Stimulated activated CD4-positive, alpha-beta T cell treated with anti-CD3 and anti-CD28 coated beads, Interleukin-1b, Interleukin-23, amount 100 ng/mL, for 1 hour (primary cell): ENCODE measurements at places on chromosomes 5 and 9.

DNA sequence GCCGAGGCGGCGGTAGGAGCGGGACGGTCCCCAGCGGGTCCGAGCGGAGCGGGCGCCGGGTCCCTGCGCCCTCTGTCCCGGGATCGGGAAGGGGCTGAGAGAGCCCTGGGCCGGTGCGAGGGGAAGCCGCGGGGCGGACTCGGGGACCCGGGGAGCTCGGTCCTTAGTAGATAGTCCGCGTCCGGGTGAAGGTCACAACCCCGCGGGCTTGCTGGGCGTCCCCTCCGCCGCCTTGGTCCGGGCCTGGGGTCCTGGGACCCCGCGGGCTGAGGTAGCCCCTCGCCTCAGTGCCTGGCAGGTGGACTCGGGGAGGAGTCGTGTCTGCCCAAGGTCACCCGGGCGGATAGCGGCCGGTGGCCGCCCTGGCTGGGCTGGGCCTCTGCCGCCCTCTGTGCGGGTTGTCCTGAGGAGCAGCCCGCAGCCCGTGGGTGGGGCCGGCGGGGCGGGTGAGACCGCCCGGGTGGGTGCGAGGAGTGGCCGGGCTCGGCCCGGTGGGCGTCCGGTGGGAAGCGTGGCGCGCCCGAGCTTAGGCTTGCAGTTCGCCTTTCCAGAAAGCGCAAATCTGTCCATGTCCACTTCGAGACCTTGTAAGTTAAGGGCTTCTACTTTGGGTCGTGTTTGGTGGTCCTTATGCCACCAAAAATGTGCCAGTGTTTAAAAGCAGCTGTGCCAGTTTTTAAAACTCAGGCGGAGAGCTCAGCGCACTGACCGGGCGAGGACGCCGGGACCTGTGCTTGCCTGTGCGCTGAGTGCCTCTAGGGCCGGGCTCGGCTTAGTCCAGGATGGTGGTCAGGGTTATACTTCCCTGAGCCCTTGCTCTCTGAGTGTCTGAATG is 554 bp downstream of the SDHA start:
- no peak for DNase-seq

GRCh38 chr9:112731971-112732370 is 14.1 kb upstream of the INIP start:
- no peak for DNase-seq

DNA sequence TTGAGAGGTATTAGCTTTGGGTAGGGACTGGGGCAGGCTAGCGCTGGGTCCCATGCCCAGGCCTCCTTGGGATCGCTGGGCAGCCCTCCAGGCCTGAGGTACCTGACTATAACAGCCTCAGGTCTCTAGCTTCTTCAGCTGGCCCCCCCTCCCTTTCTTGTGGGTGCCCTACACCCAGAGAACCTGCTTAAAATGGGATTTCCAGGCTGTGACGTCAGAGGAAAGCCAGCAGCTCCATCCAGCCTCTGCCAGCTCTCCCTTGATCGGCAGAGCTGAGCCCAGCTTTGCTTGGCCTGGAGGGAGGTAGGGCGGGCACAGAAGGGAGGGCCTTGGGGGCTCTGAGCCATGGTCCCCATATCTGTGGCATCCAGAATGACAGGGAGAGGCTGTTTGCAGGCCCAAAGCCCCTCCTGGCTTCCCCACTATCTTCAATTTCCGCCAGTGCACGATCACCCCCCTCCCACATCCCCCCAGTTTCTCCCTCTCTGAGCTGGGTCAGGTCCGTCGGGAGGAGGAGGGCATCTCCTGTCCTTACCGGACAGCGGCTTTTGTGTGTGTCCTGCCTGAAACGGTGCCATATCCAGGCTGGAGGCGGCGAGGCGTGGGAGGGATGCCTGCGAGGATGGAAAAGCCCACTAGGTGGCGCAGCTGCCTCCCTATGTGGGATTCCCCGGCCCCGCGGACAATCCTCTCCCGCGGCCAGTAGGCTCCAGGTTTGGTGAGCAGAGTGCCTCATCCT is 10.8 kb downstream of the REEP2 start:
- peak; percentile 47 for DNase-seq

DNA sequence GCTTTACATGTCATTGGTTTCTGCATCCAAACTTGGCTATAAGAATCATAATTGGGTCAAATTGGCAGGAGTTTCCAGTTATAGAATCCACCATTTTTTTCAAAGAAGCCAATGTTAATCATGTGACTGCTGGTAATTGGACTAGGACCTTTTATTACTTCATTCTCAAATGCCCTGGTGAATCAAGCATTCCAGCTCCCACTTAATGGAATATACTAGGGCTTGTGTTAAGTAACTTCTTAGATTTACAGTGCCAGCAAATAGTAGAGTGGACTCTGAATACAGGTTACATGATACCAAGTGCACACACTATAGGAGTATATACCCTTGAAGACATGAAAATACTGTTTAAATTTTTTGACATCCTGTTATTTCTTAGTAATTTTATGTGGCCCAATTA is 96.7 kb downstream of the NUDT12 start:
- DNase-seq = no peak

DNA sequence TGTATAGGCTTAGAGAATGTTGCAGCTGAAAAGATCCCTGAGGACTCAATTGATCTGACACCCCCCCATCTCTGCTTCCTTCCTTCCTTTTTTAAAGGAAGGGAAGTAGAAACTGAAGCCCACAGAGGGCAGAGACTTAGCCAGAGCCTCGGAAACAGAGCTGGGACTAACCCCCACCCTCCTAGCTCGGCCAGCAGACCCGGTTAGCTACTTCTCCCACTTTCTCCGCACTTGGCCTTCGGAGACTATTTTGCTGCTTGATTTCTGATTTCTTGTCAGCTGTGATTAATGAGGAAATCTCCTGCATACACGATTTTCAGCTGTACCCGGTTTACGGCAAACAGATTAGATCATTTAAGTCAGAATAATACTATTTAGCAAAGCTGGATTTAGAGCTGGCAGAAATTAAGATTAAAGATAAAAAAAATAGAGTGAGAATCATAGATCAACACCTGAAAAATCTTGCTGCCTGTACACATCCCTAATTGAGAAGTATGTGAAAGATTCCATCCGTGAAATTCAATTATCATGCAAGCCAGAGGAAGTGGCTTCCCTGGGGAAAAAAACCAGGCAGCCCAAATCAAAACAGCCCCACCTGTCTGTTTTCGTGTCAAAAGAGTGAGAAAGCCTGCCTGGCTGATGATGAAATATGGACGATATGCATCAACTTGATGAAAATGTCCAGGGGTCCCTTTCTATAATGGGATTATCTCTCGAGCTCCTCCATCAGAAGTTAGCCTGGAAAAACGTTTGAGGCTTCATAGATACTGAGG is 159.5 kb upstream of the SHB start:
- no peak for DNase-seq

- no peak for DNase-seq
These were observed 221.7 kb downstream of the FGF10 start for GRCh38 chr5:44167540-44167939.

DNA sequence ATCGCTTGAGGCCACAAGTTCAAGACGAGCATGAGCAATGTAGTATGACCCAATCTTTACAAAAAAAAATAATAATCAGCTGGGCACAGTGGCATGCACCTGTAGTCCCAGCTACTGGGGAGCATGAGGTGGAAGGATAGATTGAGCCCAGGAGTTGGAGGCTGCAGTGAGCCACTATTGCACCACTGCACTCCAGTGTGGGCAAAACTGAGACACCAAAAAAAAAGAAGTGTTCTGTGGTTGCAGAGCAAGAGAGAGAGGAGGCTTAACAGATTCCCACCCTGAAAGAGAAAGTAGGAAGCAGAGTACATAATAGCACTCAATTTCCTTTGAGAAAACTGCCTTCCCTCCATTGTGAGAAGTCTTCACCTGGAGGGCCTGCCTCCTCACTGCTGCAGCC is 52.6 kb downstream of the ALDH7A1 start:
- no peak for DNase-seq

GRCh38 chr5:133730346-133730745 is 118.0 kb upstream of the FSTL4 start:
- DNase-seq = no peak

DNA sequence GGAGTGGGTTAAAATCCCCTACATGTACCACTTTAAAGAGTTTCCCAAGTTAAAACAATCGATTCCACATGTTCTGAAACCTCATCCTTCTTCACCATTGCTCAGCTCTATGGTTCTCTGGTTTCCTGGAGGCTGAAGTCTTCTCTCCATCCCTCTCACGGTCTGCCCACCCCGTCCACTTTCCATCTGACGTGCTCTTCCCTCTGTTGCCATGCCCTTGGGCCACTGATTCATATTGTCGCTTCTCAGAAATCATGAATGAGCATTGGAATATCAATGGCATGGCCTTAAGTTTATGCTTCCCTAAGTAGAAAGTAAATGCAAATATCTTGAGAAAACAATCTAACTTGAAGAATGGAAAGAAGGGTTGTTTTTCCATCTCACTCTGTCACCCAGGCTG is 30.9 kb downstream of the GDNF start:
- DNase-seq = no peak

DNA sequence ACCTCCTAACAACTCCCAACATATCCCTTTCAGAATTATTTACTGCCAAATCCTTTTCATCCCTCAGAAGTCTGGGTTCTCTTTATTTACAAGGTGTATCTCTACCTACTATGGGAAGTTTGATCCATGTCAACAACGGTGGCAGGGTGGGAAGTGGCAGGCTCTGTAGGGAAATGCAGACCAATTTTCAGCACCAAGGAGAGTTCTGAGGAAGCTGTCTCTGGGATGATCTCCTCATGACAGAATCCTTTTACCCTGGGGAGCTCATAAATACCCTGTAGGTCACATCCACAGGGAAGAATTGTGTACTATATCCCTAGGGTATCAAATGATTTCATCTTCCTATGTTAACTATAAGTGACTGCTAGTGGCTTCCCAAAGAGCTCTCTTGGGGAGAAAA is 107.8 kb upstream of the NEK6 start:
- DNase-seq = no peak
